ENCODE measurements at places on chromosomes 4 and X.

DNA sequence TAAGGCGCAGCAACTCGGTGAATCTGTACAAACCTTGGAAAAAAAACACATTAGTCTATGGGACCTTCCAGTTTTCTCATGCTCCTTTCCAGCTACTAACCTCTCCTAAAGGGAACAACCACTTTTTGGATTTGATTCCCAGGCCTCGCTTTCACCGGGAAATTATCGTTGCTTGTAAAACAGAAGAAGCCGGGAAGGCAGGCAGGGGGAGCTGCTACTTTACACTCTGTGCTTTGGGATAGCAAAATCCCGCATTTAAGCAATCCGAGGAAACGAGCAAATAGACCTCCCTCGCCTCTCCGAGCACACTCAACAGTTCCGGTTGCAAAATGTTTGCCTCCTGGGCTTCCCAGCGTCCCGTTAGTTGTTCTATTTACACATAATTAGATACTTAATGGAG lies 1.2 kb downstream of the CD38 start:
- no peak for DNase-seq

DNA sequence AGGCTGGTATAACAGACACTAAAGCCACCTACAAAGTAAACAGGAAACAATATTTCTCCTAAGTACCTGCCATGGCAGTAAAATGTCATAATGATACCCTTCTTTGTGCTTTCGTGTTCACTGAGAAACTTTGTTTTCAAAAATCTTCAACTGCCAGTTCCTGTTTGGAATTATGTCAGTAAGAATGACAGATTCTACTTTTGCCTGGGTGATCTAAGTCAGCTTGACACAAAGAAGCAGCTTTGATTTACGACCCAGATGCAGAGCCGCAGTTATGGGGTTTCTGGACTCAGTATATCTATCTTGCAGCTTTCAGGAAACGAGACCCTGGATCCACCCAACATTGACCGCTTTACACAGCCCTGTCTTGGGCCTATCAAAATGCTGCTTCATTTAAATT lies 71.2 kb downstream of the SNX25 start:
- no peak for DNase-seq

DNA sequence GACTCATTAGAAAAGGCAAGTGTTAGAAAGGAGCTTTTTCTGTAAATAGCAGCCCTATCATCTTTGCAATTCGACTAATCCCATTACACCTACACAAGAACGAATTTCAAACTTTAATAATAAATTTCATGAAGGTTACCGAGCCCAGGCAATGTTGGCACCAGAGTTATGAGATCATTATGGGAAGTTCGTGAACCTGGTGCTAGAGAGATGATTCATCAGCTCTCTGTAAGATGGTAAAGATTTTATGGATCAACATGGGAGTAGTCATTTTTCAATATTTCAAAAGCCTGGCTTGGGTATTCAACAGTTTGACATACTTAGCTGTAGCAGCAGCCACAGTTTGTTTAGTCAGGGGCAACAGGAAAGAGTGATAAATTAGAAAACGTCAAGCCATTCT lies 35.8 kb downstream of the AMELX start:
- no peak for DNase-seq

GRCh38 chr4:74073358-74073757 lies 25.6 kb downstream of the CXCL2 start:
- no peak for DNase-seq

DNA sequence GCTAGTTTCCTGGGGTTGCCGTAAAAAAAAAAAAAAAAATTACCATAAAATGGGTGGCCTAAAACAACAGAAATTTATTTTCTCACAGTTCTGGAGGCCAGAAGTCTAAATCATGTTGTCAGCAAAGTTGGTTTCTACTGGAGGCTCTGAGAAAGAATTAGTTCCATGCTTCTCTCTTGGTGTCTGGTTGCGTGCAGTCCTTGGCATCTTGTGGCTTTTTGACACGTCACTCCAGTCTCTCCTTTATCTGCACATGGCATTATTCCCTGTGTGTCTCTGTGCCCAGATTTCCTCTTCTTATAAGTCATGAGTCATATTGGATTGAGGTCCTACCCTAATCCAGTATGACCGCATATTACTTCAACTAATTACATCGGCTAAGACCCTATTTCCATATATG lies 38.7 kb downstream of the SPATA4 start:
- no peak for DNase-seq

DNA sequence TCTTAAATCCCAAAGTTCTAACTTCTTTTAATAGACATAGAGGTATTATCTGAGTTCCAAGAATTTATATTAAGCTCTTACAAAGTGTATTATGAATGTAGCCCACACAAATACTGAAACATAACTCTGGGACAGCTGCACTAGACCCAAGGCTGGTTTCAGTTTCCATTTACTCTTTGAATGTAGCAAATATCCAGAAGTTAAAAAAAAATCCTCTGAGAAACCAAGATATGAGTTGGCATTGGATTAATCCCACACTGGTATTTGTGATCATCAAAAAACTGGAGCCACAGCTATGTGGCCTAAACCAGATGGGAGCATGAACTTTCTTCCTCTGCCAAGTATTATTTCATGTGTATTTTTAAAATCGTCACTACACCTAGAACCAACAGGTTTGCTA lies 23.6 kb upstream of the SMPX start:
- DNase-seq = no peak

DNA sequence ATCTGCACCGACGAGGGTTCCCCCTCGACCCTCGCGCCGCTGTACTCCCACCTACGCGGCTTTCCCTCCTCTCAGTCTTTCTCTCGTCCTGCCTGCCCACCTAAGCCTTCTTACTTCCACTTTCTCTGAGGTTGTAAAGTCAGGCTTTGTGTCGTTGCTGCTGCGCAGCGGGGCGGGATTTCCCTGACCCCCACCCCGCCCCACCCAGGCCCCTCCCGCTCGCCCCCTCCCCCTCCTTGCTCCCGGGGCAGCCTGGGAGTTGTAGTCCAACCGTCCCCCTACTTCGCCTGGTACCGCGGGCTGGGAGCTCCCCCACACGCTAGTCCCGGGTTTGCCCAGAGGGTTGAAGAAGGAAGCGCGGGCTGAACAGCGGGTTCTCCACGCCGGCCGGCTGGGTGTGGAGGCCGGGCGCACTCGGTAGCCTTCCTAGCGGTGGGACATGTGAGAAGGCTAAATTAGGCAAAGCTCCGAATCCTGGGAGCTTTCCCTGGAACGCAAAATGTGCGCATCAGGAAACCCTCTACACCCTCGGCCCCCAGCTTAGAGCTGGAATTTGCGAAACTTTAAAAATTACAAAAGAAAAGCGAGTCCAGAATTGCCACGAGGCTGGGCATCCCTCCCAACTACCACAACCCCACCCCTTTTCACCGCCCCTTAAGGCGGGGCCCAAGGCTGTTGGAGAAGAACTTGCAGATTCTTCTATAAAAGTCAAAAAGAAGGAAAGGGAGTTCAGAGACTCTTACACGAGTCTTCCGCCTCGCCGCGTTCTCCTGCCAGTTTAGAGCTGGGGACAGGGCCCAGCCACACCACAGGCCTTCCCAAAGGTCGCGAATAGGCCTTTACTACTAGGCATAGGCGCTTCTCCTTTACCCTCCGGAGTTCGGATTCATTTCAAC lies at the start of gene ATP11C:
Gene ATP11C (minus strand): TSS at position 153 of the 896 bp plus-strand sequence. CDS start 1,011 bp downstream, outside the sequence.
- peak; percentile 85 for DNase-seq

DNA sequence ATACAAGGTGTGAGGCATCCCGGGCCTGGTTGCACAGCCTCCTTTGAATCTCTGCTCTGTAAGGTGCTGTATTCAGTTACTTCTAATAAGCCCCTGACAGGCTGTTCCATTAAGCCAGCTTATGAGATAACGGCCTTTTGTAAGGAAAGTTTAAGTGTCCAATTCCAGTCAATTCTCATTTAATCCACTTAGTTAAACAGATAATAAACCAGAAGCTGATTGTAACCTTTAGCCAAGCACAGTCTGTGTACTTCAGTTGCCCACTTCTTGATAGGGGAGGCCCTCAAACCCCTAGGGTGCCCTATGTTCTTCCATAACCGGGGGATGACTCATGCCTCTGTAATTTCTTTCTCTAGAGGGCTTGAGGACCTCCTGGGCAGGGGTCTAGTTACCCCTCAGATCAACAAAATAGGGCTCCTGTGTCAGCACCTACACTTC lies 63.4 kb downstream of the RASL11B start:
- no peak for DNase-seq

GRCh38 chr4:156084373-156084772 lies 130.7 kb upstream of the CTSO start:
- no peak for DNase-seq

DNA sequence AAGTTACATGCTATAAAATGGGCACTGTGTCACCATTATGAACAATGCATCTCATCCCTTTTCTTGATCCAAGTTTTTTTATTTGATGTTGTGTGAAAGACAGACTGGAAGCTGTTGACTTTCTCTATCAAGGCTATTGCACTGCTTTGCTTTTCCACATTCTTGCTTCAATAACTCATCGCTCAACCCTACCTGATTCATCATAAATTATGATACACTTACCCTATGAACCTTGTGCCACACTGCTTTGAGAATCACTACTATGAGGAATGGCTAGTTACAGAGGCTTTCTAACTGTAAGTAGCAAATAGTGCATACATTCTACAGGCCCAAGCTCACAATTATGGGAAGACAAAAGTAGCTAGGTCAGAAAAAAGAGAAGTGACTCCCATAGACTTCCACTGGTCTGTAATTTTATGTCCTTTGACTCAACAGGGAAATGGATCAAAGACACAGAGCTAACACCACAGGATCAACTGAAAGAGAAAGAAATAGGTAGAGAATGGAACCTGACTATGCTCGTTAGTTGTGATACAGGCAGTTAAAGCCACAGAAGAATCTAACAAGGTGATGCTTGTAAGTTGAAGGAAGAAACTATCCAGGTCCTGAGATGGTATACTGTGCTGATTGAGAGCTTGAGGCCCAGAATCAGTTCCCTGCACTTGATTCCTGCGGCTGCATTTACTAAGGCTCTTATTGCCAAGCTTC lies 163.5 kb downstream of the PPP3CA start:
- no peak for DNase-seq

- DNase-seq = no peak
These were observed 96.8 kb upstream of the GRIA3 start for GRCh38 chrX:123087326-123087725.

DNA sequence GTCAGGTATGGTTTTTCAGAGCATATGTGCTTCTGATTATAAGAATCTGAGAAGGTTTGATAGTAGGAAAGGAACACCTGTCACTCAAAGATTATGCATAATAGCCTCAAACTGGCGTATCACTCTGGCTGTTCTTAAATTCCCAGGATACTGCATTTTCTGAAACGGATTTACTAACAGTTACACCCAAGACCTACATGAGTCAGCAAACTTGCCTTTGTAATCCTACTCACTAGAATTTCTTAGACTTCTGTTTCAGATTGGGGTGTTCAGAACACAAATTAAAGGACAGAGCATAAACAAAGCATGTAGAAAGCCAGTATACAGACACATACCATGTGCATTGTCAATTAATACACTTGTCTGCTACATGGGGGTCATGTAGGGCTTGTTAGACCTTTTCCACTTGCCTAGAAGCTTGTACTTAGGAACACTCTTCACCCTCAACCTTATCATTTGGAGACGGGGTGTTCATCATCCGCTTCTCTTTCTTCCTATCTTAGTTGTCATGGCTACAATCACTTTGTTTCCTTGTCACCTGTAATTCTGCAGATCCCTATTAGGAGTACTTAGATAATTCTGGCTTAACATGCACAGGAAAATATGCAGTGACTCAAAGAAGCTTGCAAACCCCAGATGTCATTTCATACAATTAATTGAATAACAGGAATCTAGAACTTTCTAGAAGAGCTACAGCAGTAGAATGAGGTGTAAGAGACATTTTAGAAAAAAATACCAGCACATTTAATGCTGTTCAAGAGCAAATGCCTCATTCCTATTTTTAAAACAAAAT lies 593.0 kb upstream of the TENM3 start:
- no peak for DNase-seq

DNA sequence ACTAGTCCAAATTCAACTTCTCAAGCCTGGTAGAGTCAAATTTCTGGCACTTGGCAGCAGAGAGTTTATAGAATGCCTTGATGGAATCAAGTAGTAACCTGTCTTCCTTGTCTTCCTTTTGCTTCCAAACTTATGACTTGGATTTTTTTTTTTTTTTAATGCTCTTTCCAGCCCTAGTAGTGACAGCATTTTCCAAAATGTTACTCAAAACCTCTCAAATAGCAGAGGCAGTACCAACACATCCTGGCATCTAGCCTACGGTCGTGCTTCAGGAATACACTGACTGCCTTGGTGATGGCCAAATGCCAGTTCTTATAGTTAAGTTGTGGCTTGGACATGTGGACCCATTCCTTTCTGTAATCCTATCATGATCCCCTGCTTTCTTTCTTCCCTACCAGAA lies 46.0 kb downstream of the GALNT7 start:
- DNase-seq = no peak

GRCh38 chrX:24259544-24260240 lies 54.2 kb downstream of the SUPT20HL2 start:
- no peak for DNase-seq

DNA sequence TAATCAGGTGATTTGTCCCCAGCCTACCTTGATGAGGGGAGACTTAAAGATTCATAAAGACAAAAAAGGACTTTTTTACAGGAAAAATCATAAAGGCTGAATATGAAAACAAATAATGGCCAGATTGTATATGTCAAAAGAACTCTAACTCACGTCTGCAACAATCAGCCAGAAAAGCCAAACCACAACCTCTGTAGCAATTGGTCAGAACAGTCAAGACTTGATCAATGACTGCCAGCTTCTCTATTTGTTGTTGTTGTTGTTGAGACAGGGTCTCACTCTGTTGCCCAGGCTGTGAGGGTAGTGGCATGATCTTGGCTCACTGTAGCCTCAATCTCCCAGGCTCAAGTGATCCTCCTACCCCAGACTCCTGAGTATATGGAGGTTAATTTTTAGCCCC lies 35.9 kb upstream of the PPA2 start:
- no peak for DNase-seq

DNA sequence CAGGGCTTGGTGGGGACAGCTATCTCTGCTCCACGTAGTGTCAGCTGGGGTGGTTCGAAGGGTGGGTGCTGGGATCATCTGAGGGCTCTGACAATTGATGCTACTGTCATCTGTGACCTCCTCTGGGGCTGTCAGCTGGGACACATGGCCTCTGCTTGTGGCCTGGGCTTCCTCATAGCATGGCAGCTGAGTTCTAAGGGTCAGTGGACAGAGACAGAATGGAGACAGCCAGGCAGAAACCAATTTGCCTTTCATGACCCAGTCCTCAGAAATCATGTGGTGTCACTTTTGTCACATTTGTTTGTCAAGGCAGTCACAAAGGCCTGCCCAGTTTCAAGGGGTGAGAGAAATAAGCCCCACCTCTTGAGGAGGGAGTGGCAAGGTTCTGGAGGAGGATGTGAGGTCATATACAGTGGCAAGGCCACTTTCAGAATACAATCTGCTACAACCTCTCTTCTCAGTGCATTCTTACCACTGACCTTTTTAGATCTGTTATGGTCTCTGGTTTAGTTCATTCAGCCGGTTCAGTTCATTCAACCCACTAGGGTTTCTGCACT lies 103.6 kb upstream of the BCOR start:
- DNase-seq = no peak

- DNase-seq = peak; percentile 4
These were observed 60.9 kb downstream of the NPY5R start for GRCh38 chr4:163404580-163404979.

- no peak for DNase-seq
These were observed 21.8 kb upstream of the AREG start for GRCh38 chr4:74423104-74423503.

All from pancreas (tissue), 10 donors.